Left forelimb (tissue), 1 donor: ENCODE measurements at places on chromosomes 2 and 18.
A peak's percentile ranks its signal among the peaks of the same experiment; 100 is the strongest.

- no peak for DNase-seq
Observed at GRCh38 chr18:40168026-40168425, 1787.0 kb upstream of the PIK3C3 start.

DNA sequence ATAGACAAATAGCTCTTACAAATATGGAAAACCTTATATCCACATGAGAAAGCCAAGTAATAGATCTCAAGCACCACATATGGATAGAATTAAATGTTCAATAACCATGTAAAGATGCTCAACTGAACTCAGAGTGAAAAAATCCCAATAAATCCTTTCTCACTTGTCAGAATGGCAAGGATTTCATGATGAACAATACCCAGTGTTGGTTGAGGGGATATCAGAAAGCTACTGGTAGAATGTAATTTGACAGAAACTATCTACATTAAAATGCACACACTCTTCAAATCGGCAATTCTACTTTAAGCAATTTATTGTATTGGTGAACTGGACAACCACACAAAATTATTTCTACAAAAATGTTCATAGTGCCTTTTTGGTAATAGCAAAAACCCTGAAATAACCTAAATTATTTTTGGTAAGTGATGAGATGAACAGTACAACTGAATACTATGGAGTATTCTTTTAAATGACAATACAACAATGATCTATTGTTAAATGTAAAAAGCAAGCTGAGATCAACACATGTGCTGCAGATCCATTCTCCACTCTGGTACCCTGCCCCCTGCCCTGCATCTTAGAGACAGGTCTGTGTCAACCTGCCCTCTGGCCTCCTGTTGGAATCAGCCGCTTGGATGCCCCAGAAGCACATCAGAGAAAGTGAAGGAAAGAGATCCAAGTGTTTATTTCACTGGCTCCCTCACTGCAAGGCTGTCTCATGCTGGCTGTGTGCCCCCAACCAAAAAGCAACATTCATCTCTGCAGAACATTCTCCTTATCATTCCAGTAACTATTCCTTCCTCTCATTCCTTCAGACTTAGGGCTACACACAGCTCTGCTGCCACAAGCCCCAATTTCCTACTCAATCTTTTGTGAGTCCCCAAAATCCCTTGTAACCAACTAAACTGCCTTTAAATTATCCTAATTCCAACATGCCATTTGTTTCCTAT lies 442.5 kb downstream of the LRATD1 start:
- no peak for DNase-seq

DNA sequence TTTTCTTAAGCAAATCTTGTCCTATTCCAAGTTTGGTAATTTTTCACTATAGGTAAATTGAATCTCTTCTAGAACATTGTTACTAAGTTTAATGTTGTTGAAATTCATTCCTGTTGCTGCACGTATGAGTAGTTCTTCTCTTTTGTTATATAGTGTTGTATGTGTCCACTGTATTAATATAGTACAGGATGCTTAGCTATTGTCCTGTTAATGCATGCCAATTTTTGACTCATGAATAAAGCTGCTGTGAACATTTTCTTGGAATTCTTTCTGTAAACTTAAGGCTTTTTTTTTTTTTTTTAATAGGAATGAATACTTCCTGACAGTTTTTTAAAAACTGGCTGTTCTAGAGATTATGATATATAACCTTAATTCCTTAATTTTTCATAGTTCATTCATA lies 326.9 kb downstream of the SLC4A3 start:
- no peak for DNase-seq

DNA sequence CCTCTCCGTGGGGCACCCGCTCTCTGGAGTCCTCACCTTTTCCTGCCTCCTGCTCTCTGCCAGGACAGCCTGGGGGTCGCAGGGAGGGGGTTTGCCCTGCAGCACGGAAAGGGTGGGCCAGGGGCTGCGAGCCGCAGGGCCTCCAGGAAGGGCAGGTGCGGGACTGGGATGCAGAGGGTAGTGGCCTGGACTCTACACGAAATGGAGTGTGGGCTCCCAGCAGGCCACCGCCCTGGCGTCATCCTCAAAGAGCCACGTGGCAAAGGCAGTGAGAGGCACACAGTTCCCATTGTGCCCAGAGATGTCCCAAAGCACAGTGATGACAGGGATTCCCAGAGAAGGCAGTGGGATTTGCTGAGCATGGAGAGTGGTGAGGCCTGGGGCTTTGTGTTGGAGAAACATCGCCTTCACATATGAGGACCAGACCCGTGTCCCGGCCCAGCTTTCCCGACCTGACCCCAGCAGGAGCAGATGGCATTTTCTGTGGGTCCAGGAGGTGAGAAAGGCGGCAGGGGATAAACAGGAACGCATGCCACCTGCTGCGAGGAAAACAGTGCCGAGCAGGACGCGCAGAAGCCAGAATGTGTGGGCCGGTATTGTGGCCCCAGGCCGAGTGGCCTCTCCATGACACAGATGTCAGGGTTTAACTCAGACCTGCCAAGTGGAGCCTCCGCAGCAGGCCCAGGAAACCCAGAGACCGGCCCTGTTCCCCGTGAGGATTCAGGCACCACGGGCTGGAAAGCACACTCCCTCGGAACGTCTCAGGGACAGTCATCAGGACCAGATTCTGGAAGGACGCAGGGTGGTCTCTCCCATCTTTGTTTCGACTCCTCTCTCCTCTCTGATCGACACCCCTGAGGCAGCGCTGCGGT lies 855.5 kb upstream of the SALL3 start:
- no peak for DNase-seq

DNA sequence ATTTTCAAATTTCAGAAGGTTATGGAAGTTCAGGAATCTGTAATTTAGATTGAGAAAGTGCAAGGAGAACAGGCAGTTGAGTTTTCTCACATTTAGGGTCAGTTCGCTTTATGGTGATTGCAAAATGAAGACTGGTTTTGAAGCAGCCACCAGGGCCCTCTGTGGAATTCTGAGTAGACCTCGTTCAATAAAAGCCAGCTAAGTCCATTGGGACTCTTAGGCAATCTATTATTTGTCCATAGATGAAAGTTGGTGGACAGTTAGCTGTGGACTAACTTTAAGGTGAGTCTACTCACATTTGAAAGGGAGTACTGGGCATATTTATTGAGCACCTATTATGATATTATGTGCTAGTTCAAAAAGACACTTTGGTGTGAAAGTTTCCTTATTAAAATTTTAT lies 266.3 kb upstream of the LINC00305 start:
- DNase-seq: no peak

DNA sequence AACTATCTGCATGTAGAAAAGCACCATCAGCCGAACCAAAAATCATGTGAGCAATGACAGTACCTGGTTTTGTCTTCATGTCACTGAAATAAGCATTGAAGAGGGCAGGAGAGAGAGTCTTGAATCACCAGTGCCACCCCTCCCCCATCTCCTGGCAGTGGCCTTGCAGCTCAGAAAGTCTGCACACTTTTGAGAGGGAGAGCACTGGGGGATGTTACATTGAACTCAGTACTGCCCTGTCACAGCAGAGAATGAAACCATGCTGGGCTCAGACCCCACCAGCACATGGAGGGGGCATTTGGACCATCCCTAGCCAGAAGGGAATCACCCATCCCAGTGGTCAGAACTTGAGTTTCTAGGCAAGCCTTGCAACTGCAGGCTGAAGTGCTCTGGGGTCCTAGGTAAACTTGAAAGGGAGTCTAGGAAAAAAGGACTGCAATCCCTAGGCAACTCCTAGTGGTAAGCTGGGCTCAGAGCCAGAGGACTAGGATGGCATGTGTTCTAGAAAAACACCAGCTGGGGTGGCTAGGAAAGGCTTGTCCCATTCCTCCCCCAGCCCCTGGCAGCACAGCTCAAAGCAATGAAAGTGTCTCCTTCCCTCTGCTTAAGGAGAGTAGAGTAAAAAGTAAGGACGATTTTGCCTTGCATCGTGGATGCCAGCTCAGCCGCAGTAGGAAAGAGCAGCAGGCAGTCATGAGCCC lies 259.9 kb upstream of the MYT1L start:
- no peak for DNase-seq

- DNase-seq: no peak
Observed at GRCh38 chr2:142484111-142484510, 353.3 kb upstream of the LRP1B start.

DNA sequence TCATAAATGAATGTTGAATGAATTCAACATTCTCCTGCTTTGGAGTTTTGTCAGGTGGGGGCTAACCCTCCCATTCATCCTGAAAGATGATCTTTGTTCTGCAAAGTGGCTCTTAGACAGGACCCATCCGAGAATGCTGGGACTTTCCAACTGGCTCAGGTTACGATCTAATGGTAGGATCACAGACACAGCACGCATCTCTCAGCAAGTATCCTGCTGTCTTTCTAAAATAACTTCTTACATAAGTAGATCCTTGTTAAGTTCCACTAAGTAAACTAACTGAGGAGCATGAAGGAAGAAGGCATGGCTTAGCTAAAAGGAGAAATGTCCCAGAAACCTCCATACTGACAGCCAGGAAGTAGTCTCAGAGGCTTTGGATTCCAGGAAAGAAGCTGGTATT lies 23.7 kb downstream of the CYP27A1 start:
- DNase-seq: no peak

- DNase-seq: no peak
Observed at GRCh38 chr2:221780281-221780688, 208.2 kb upstream of the EPHA4 start.

- peak; percentile 68 for DNase-seq
Observed at GRCh38 chr2:58427572-58428095, 186.5 kb upstream of the FANCL start.

DNA sequence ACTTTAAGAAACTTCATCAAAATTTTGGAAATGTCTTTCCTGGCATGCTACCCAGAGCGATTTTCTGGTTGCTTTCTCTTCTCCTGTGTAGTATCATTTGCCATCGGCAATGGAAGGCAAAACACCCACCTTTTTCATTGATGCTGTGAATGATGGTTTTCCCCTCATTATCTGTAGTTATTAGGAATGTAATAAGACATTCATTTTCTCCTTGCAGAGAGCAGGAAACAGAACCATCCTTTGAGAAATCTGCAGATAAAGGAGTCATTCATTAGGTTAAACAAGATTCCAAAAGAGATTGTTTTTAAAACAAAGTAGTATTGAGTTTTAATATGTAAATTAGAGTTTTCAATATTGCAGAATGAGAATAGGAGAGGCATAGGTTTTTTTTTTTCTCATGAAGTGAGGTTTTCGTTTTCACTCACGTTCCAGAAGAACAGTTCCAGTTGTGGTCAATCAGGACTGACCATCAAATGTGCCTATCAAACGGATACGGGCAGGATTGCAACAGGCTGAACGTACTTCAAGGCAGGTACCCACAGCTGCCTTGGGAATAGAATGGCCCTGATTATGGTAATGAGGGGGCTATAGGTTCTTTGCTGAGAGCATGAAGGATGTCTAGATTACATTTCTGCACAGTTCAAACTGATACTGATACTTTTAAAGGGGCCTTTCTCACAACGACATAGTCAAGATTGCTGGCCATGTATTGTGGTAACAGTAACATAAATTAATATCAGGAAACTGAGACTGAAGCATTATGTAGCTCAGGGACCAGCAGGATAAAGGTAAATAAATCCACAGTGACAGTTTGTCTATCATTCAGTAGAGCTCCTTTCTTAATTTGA lies 49.8 kb upstream of the PLA2R1 start:
- DNase-seq: no peak

DNA sequence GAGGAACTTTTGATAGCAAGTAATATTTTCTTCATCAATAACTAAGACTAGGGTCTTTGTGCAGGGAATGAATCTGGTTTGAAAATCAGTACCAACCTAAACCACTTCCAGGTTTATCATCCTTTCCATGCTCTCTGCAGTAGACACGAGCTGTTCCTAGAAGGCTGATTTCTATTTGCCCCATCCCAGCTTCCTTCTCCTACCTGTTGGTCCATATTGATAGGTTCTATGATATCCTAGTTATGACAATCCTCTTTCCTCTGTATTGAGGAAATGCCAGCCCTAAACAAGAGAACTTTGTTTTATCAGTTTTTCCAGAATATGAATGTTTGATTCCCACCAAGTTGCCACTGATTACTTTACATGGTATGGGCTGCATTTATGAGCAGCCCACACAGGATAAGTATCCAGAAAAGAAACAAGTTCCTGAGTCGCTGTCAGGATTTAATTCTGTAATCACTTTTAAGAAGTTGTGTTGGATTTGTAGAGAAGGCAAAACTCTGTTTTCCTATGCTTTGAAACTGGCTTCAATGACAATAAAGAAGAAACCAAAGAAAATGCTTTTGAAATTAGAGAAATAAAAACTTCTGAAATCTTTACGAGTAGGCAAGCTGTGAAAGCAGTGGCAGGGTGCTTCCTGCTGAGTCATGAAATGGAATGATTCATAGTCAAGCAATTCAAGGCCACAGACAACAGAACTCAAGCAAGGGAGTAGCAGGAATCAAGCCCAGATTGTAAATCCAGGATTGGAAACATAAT lies 37.3 kb upstream of the TANK start:
- DNase-seq: no peak

DNA sequence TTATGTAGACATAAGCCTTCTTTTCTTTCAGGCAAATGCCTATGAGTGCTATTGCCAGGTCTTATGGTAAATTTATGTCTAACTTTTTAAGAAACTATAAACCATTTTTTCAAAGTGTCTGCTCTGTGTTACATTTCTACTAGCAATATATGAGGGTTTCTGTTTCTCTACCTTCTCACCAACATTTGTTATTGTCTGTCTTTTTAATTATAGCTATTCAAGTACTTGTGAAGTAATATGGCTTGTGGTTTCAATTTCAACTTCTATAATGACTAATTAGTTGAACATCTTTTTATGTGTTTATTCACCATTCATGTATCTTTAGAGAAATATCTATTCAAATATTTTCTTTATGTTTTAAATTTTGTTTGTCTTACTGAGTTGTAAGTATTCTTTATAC lies 213.1 kb upstream of the MC4R start:
- DNase-seq: no peak
